Esophagus mucosa (tissue), 1 donor: ENCODE measurements at places on chromosomes 6 and 20. TPM values are rescaled to one million over a fixed set of nuclear protein-coding genes. Genes with fewer than 3 reads are reported as not detected.

PLCB1 gene
- total RNA-seq: 2.7 TPM

- no peak for ATAC-seq
Measured at GRCh38 chr6:113732384-113732966, 124.7 kb upstream of the MARCKS start.

CDH22 gene
- total RNA-seq: 0.40 TPM

GRCh38 chr20:53522696-53523095 is 70.9 kb downstream of the ZNF217 start:
- ATAC-seq: no peak

DNA sequence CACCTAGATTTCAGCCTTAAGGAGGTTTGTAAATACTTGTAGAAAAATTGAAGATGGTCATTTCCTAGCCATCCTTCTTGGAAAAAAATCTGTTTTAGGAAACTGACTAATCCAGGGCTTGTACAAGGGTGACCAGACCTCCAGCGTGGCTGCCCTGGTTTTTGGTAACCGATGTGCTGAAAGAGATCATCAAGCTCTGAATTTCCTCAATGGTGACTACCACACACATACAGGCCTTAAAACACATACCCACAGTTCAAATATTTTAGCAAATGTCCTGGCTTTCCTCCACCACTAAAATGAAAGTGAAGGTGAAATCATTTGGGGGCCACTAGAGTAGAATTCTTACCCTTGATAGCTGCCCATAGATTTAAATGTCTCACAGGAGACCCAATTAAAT is 215.3 kb upstream of the SUPT3H start:
- ATAC-seq: no peak

DNA sequence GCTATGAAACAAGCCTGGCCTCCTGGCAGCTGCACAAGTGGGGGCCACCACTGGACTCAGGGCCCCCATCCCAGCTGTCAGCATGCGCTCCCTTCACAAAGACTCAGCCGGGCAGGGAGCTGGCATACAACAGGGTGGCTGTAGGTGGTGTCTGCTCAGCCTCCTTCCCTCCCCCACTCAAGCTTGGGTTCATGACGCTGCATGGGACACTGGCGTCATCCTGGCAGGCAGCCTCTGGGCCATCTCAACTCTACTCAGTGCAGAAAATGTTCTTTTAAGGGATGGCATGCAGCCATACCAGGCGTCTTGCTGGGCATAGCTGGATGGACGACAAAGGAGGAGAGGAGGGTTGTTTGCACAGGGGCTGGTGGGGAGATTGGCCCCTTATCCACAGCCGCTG is 30.5 kb downstream of the SAYSD1 start:
- no peak for ATAC-seq

GRCh38 chr20:46646659-46647380 is 4.4 kb downstream of the SLC13A3 start:
- no peak for ATAC-seq

GRCh38 chr20:50510706-50511542 is 741 bp downstream of the PTPN1 start:
- ATAC-seq: no peak
